Glutamatergic neuron (in vitro differentiated cells): ENCODE measurements at places on chromosomes 1 and 21. TPM values are rescaled to one million over a fixed set of nuclear protein-coding genes. Genes with fewer than 3 reads are reported as not detected.

Gene RAB25
- total RNA-seq, result not detected

Gene S100A4
- 4.7 TPM for total RNA-seq

Gene U2AF1
- total RNA-seq, result 31.9 TPM

Gene CD48
- total RNA-seq, result not detected

Gene TRIM62
- 95.7 TPM for total RNA-seq

Gene PDZK1
- total RNA-seq, result 1.7 TPM

Gene GABPB2
- total RNA-seq, result 5.4 TPM

Gene KRTAP21-2
- not detected for total RNA-seq

Gene AUNIP
- 1.3 TPM for total RNA-seq

Gene PIGR
- not detected for total RNA-seq

Gene CEPT1
- 35.6 TPM for total RNA-seq

Gene NR1I3
- total RNA-seq, result not detected

Gene FNDC10
- 11.9 TPM for total RNA-seq

Gene AMPD2
- total RNA-seq, result 49.3 TPM

Gene FHL3
- total RNA-seq, result 20.0 TPM

Gene NEGR1
- total RNA-seq, result 0.51 TPM

Gene TMEM61
- not detected for total RNA-seq

Gene AURKAIP1
- total RNA-seq, result 130 TPM

Gene RGS4
- total RNA-seq, result 31.6 TPM

Gene TMEM54
- 9.9 TPM for total RNA-seq

Gene SERPINC1
- total RNA-seq, result not detected

Gene ZNF496
- total RNA-seq, result 60.5 TPM
